ENCODE measurements at places on chromosomes 2 and 18. TPM values are rescaled to one million over a fixed set of nuclear protein-coding genes. Genes with fewer than 3 reads are reported as not detected.

Gene DLGAP1
- 1.9 TPM for total RNA-seq

Gene FEV
- not detected for total RNA-seq

Gene MAP3K20
- 13.8 TPM for total RNA-seq

Gene LAMA1
- 3.1 TPM for total RNA-seq

Gene ARID5A
- total RNA-seq: 8.4 TPM

Gene AKAIN1
- not detected for total RNA-seq

Gene ARL5A
- 41.8 TPM for total RNA-seq

Gene TXNDC2
- total RNA-seq: 0.08 TPM

Gene STPG4
- 0.15 TPM for total RNA-seq

Gene HRH4
- not detected for total RNA-seq

Gene NXPH2
- not detected for total RNA-seq

Gene MLPH
- total RNA-seq: 24.7 TPM

Gene SPP2
- not detected for total RNA-seq

Gene CTAGE1
- total RNA-seq: not detected

Gene UXS1
- 25.8 TPM for total RNA-seq

Gene SPATA3
- not detected for total RNA-seq

Gene DYNAP
- total RNA-seq: not detected

Gene CIDEA
- total RNA-seq: not detected

Gene CNTNAP5
- not detected for total RNA-seq

Gene GKN2
- not detected for total RNA-seq

Gene GKN1
- not detected for total RNA-seq

Gene ZNF804A
- 3.4 TPM for total RNA-seq

Gene POTEJ
- total RNA-seq: 0.03 TPM

Gene DHRS9
- not detected for total RNA-seq

Gene GNLY
- total RNA-seq: not detected

Gene CWC22
- 18.3 TPM for total RNA-seq

Gene PMAIP1
- 61.3 TPM for total RNA-seq

Gene APCDD1
- total RNA-seq: not detected

Gene CTLA4
- total RNA-seq: 2.7 TPM

Gene TMEM17
- total RNA-seq: 4.3 TPM

Gene ASB18
- not detected for total RNA-seq

Gene PLCL1
- 0.08 TPM for total RNA-seq

Gene GPAT2
- total RNA-seq: not detected

Gene C2orf66
- total RNA-seq: 0.15 TPM

Gene CLEC4F
- total RNA-seq: not detected

Gene ABCG8
- total RNA-seq: not detected

Gene GEN1
- 19.9 TPM for total RNA-seq

Gene PJVK
- 1.6 TPM for total RNA-seq

Gene UGT1A4
- total RNA-seq: not detected

Gene KIF1A
- total RNA-seq: 5.6 TPM

Gene CTNNA2
- not detected for total RNA-seq

Gene CHRND
- not detected for total RNA-seq

Gene TUBA3E
- total RNA-seq: not detected

Gene ICA1L
- total RNA-seq: 5.9 TPM
